ENCODE measurements at places on chromosomes 2 and 18.

GRCh38 chr2:49225126-49225525 lies 70.8 kb upstream of the FSHR start:
- DNase-seq, result no peak

GRCh38 chr2:158214431-158214830 lies 112.8 kb downstream of the UPP2 start:
- DNase-seq, result no peak

DNA sequence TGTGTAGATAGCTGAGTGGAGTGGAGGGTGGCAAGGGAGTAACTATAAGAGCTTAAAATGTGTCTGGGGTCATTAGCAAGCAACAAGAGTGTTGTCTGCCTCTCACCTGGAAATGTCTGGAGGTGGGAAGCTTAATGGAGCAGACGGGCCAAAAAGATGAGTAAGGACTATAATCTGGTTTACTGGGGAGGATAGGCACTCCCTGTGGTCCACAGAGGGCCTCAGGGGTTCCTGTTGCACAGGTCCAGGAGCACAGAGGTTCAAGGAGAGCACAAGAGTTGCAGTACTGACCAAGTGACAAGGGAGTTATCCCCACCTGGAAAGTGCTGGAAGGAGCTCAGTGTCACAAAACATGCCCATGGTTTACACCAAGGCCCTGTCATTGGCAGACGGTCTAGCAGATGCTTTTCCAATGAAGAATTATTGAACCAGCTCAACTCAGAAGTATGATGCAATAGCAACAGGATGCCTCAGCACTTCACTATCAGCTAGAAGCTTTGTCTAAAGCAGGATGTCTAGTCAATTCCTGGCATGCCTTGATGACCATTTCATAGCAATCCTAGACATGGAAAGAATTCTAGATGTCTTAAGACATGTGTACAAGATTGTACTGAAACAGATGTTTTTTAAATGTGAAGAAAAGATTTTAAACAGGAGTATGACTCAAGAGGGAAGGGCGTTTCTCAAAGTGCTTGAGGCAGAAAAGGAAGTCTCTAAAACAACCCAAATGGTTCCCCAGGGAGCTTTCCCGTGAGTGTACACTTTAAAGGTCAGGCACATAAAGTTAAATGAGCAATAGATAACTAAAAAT lies 62.9 kb upstream of the SERPINE2 start:
- DNase-seq, result no peak

- DNase-seq, result peak; percentile 81
Observed at GRCh38 chr2:20097889-20098714, 46.7 kb upstream of the LAPTM4A start.

GRCh38 chr2:16644221-16644925 lies 21.3 kb downstream of the CYRIA start:
- DNase-seq, result no peak

- no peak for DNase-seq
Observed at GRCh38 chr2:7992612-7993602, 688.9 kb upstream of the ID2 start.

DNA sequence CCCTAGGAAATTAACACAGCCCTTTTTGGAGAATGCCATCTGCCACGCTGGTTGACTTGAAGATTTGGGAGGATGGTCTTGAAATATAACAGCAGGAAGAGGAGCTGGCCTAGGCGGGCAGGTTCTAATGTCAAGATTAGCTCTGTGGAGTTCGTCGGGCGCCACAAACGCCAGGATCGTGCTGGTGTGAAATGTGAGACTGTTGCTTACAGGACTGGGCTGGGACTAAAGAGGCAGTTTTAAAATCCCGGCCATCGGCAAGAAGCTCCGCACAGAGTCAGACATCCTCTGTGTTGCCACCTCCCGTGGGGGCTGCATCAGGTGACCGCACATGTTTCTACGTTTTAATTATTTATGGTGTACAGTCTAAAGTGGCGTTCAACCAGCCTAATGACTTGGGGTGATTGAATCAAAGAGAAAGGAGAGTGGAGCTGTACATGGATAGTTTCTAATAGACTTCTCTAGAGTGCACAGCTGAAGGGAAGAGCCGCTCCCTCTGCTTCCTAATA lies 99.4 kb upstream of the BCL11A start:
- DNase-seq, result no peak

DNA sequence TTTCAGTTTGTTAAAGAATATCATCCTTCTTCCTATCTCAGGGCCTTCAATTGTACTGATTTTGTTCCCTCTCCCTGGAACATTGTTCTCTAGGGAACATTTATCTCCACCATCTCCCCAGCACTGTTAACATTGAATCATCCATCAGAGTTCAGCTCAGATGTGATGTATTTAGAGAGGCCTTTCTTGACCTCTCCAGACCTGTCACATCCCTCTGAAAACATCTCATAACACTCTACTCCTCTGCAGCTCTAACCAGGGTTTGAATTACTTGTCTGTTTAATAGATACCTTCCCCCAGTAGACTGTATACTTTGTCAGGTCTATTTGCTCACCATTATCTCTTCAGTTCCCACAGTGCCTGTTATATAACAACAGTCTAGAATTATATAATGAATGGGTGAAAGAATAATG lies 98.6 kb downstream of the GALNT1 start:
- DNase-seq, result no peak
